HAP-1 (cell line): ENCODE measurements at places on chromosomes 1 and 21.

- DNase-seq = no peak
These were observed 54.6 kb downstream of the S100B start for GRCh38 chr21:46550116-46550941.

GRCh38 chr1:174743654-174744561 lies 255.8 kb upstream of the CACYBP start:
- DNase-seq = peak; percentile 43

- no peak for DNase-seq
These were observed 112.9 kb upstream of the ZNF678 start for GRCh38 chr1:227450489-227450888.

DNA sequence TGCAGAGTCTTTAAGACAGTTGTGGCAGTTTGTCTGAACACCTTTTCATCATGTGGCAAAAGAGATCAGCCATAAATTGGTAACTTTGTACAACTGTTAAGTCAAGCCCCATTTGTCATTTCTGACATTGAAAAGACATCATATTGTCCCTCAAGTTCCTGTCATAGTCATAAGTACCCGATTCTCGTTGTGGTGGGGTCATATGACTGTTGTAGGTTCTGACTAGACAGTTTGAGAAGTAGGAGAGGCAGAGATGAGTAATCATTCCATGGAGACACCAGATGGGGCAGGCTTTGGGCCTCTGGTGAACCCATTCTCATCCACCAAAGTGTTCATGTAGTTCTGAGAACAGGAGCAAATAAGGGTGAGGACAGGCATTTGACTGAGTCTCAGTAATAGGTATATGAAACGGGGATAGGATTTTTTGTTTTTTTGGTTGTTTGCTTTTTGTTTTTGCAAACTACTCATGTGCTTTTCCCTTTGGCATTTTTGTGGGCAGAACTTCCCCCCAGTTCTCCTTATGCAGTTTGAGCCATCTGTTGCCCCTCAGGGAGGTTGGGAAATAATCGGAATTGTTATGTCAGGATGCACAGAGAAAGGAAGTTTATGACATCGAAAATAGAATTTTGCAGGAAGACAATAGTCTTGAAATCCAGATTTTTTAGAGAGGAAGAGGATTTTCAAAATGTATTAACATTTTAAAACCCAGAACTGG lies 86.9 kb upstream of the KCNE2 start:
- no peak for DNase-seq

GRCh38 chr1:243938208-243938607 lies 88.2 kb upstream of the AKT3 start:
- no peak for DNase-seq

DNA sequence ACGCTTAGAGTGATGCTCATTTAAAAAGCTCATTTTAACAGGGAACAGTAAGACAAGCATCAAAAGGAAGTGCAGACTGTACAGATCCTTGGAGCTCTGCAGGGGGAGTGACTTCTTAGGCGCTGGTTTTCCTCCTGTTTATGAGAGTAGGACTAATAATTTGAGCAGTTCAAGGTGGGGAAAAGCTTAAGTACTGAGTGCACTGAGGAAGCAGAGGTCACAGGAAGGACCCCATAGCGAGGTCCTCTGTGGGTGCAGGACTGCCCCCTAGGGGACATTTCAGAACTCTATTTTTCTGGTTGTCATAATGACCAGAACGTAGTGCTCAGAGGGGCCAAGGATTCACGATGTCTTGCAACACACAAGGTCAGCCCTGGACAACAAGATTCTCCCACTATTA lies 112.1 kb downstream of the HLCS start:
- peak; percentile 80 for DNase-seq

DNA sequence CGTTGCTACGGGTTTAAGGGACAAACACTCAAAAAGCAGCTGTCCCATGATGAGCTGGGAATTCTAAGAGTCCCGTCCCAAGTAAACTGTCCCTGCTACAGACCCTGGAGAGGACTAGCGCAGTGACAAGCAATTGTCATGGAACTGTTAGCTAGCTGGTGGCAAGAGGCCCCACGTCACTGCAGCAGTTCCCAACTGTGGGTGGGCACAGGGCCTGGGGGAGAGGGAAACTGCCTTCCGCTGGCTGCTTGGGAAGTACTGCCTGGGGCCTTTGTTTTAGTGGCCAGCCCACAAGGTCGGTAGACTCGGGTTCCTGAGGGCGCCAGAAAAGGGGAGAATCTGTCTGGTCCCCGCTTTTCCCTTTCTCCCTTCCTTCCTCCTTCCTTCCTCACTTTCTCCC lies 97.4 kb downstream of the LACTBL1 start:
- DNase-seq = no peak

- DNase-seq = no peak
These were observed 68.2 kb downstream of the TIAM1 start for GRCh38 chr21:31275901-31276300.

DNA sequence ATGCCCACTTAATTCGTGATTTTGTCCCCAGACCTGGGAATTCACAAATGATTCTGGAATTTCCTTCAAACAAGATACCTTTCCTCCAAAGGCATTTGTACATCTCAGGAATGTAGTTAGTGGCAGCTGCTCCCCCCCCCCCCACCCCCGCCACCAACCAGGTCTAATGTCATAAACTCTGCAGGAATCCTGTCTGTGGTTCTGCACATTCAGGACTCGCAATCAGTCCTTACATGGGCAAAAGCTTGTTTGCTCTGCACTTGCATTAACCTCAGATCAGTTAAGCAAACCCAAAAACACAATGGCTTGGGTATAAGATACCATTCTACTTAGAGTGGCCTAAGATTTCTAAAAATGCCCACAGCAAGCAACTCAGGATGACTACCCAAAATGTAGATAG lies 143.8 kb downstream of the TGFB2 start:
- DNase-seq = no peak

DNA sequence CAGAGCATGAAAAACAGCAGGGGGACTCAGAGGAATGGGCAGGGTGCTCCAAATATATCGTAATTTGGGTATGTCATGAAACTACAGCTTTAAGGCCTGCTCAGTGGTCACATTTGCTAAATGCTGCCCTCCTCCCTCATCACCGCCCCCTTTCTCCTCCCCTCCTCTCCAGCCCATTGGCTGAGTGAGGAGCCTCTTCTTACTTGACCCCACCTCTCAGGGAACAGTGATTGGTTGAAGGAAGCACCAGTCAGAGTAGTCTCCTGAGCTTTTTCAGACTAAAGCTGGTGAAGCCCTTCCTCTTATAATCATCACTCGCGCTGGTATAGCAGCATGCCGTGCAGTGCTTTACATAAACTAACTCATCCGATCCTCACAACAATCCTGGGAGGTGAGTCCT lies 10.0 kb upstream of the TTC39A start:
- DNase-seq = no peak

DNA sequence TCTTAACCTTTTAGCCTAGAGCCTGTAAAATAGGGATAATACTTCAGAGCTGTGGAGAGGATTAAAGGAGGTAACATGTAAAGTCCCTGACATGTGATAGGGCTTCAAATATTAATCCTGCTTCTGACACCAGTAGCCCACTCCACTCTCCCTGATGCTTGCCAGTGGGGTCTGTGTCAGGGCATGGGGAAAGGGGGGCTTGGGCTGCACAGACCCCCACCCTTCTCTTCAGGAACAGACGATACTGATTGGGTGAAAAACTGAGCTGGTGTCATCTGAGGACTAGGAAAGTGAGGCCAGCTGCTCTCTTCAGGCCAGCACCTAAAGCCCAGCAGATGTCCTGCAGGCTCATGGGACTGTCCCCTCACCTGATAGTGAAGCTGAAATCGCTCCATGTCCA lies 27.0 kb upstream of the MEF2D start:
- DNase-seq = no peak

GRCh38 chr1:59064592-59064991 lies 232.3 kb upstream of the FGGY start:
- no peak for DNase-seq

- no peak for DNase-seq
These were observed 112.1 kb upstream of the DPYD start for GRCh38 chr1:98032958-98033357.

- DNase-seq = no peak
These were observed 683 bp upstream of the DMAP1 start for GRCh38 chr1:44212355-44213221.

- DNase-seq = peak; percentile 6
These were observed 13.7 kb downstream of the TLR5 start for GRCh38 chr1:223129229-223129901.

- DNase-seq = no peak
These were observed 8.9 kb upstream of the RBM34 start for GRCh38 chr1:235169986-235170385.

DNA sequence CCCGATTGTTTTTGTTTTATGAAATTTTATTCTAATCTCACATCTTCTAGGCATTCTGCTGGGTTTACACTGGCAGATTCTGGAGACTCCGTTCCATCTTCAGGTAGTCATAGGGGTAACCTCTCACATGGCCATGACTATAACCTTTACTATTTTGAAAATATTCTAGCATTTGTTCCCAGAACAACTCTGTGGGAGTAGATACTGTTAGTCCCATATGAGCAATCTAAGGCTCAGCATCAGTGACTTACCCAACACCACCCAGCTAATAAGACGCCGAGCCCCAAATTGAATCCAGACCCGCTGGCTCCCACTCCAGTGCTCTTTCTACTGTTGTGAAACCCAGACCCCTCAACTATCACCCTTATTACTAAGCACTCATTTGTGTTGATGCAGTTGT lies 9.8 kb downstream of the ADAMTS4 start:
- no peak for DNase-seq
